ENCODE measurements at places on chromosomes 4 and X. TPM values are rescaled to one million over a fixed set of nuclear protein-coding genes. Genes with fewer than 3 reads are reported as not detected.

Gene AGTR2
- total RNA-seq = not detected

Gene GK
- 5.2 TPM for total RNA-seq

Gene RS1
- not detected for total RNA-seq

Gene SLC25A5
- total RNA-seq = 86.1 TPM

Gene MXRA5
- total RNA-seq = 6.6 TPM

Gene DBET
- total RNA-seq = not detected

Gene UCHL1
- total RNA-seq = 1,235 TPM

Gene PLP1
- not detected for total RNA-seq

Gene SOX3
- total RNA-seq = not detected
